ENCODE measurements at places on chromosomes 16 and 17.

DNA sequence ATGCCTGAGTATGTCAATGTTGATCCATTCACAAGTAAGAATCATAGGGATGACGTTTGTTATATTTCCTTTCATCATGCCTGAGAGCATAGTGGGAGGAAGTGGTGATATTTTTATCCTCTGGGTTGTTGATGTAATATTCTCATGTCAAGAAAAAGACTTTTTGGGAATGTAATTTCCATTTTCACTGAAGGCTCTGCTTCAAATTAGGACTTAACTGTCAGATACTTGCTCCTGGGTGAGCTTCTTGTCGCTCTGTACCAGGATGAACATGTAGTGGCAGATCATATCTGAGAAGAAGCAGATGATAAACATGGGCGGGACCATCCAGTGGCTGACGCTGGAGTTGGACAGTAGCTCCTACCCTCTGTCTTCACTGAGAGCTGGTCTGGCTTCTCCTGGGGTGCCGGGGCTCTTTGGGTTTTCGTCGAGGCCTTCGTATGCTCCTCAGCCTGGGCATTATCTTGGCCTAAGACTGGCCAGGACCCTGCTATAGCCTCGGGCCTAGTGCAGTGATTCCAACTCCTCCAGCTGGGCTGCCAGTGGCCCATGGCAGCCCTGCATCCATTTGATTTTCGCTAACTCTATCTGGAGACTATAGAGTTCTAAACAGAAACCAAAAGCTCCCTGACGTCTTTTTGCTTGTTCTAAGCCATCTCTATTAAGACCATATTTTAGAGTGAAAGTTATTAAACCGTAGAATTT lies 19.7 kb downstream of the CYB5B start:
- DNase-seq: no peak

DNA sequence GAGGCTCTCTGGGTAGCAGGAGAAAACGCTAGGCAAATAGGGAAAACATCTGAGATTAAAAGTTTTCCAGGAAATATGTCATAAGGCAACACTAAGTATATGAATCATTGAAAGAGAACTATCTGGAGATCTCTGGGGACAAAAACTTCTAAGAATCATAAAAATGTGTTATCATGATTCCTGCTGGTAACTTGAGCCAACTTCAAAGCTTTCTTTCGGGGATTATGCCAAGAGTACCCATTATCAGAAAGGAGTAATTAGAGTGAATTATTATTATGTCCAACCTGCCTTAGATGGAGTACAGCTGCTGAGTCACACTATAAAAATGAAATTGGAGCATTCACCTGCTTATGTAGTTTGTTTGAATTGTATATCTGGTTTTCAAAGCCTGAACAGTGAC lies 488.5 kb upstream of the SOX9 start:
- DNase-seq: no peak

GRCh38 chr17:77382966-77383612 lies 242.3 kb downstream of the SEC14L1 start:
- DNase-seq: no peak

- DNase-seq: no peak
Measured at GRCh38 chr16:2809149-2809760, 7.8 kb upstream of the PRSS21 start.

- no peak for DNase-seq
Measured at GRCh38 chr16:72807245-72807644, 240.7 kb downstream of the ZFHX3 start.
